ENCODE measurements at places on chromosomes 1 and 21.

GRCh38 chr1:116760487-116760886, 6.3 kb downstream of the CD2 start:
- no peak for DNase-seq

DNA sequence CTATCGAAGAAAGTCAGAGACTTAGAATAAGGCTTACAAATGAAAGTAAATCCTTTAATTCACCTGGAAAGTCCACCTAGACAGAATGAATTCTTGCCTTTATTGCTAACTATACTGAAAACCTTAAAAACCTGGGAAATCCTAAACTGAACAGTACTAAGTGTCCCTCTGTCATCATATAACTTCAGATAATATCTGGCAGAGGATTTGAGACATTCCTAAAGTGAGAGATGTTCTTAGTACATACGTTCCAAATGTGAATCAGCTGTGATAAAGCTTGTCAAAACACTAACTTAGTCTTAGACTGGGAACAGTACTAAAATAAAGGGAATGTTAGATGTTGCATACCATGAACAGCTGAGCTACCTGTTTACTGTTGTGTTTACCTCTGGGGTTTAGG, 121.7 kb downstream of the TNFSF18 start:
- DNase-seq = no peak

DNA sequence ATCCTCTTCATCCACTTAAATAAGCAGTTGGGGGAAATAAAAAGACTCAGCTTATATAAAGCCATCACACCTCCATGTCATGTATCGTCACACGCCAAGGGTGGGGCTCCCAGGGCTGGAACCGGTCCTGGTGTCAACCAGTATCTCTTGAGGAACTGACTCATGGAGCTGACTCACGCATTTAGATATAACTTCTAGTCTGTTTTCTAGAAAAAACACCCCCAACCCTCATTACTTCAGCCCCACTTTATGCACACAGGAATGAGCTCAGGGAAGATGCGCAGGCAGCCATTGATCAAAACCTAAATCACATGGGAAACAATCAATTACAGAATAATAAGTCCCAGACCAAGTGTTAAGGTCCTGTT, 6.9 kb upstream of the IL22RA1 start:
- peak; percentile 83 for DNase-seq

GRCh38 chr1:180040034-180040433, 85.4 kb downstream of the CEP350 start:
- DNase-seq = no peak

DNA sequence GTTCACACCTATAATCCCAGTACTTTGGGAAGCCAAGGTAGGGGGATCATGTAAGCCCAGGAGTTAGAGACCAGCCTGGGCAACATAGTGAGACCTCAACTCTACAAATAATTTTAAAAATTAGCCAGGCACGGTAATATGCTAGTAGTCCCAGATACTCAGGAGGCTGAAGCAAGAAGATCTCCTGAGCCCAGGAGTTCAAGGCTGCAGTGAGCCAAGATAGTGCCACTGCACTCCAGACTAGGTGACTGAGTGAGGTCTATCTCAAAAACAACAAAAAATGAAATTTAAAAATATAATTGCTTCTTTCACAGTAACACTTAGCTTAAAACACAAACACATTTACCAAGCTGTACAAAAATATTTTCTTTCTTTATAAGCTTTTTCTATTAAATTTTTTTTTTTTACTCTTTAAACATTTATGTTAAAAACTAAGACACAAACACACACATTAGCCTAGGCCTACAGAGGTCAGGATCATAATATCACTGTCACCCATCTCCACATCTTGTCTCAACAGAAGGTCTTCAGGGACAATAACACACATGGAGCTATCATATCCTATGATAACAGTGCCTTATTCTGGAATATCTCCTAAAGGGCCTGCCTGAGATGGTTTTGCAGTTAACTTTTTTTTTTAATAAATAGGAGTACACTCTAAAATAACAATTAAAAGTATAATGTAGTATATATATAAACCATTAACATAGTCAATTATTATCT, 43.9 kb downstream of the TESK2 start:
- DNase-seq = peak; percentile 46

DNA sequence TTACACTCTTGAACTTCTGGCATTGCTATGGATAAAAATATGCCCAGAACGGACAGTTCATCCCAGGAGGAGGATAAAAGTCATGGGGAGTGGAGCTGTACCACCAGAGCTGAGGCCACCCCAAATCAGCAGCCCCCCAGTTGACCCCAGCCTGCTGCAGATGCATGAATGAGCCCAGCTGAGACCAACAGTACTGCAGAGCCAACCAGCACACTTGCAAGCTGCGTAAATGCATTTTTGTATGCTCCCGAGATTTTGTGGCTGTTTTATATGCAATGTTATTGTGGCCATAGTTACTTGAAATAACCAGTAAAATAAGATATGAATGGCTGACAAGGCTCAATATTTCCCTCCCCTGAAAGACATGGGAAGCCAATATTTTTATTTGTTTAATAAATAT, 264.6 kb downstream of the DUSP10 start:
- DNase-seq = no peak

DNA sequence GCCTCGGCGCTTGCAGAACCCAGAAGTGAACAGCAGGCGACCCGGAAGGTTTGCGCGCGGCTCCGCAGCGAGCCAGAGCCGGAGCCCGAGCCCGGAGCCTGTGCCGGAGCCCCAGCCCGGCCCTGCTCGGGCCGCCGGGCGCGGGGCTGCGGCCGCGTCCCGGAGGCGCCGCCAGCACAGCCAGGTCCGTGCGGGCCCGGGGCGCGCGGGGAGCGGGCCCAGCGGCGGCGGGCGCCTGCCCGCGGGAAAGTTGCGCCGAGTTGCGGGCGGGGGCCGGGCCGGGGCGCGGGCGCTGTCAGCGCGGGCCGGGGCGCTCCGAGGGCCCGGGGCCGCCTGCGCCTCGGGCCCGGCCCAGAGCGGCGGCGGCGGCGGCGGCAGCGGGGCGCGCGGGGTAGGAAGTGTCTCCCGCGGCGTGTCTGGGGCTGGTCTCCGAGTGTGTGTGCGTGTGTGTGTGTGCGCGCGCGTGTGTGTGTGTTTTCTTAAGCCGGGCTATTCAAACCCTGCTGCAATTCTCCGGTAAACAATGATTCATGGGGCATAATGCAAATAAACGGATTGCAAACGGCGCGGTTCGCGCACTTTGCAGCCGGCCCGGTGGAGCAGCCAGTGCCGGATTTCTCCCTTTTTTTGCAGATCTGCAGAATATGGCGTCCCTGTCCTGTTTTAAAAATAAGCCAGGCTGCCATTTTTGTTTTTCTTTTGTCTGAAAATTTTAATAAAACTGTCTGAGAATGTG, at the start of gene ZNF362:
TSS of gene ZNF362 (plus strand) at position 22 of the 736 bp plus-strand sequence. CDS start 14,083 bp downstream, outside the sequence.
- DNase-seq = peak; percentile 76

- DNase-seq = no peak
Measured at GRCh38 chr1:76105372-76105771, 30.8 kb downstream of the ST6GALNAC3 start.

GRCh38 chr1:181152892-181153633, 64.6 kb downstream of the IER5 start:
- DNase-seq = peak; percentile 96

DNA sequence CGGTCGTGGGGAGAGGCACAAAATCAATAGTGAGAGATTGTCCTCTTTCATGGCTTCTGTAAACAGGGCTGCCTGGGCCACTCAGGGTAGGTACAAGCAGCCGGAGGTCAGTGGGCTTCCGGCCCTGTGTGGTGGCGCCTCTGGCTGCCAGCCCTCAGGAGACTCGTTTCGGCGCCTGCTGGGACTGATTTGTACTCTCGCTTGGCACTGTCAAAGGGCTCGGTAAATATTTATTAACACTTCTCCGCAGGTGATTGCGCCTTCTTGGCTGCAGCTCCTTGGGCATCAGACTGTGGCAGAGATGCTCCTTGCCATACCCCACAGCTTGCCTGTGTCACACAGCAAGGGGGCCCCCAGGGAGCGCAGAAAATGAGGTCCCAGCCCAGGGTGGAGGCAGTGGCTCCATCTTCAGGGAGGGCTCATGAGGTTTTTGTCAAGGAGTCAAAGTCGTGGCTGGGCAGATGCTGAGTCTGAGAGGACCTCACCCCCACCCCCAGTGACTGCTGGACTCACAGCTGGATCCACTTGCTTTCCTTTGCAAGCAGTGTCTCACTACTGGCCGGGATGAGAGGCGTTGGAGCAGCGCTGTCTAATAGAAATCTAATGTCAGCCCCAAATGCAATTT, 262.5 kb downstream of the GRIK3 start:
- no peak for DNase-seq

DNA sequence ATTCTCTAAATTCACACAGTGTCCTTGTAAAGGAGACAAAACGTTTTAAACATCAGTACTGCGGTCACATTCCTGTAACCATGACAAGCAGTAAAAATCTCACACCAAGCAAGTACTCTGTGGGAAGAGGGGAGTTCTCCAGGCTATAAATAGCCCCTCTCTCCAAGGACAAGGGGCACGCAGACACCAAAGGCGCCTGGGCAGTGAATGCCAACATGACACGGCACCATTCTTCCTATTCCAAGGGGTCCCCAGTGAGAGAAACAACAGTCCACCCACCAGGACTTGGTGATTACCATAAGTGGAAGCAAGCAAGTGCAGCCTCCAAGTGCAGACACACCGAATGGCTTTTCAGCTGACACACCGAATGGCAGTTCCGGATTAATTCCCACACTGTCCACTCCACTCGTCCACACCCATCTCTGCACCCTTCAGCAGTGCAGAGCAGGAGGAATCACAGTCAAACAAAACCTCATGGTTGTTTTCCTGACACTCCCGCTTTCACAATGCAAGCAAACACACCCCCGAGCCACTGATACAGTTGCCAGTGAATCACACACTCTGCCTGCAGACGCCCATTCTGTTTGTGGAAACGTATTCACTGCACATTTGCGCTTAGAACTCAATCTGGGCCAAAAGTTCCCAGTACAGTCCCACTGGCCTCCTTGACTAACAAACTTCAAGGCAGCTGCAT, 1.8 kb downstream of the PTTG1IP start:
- peak; percentile 51 for DNase-seq
